ENCODE measurements at places on chromosomes 5 and 9.

- DNase-seq = peak; percentile 69
Measured at GRCh38 chr5:62284946-62285891, 20.8 kb upstream of the KIF2A start.

- DNase-seq = no peak
Measured at GRCh38 chr5:150149618-150150017, 6.0 kb downstream of the PDGFRB start.

DNA sequence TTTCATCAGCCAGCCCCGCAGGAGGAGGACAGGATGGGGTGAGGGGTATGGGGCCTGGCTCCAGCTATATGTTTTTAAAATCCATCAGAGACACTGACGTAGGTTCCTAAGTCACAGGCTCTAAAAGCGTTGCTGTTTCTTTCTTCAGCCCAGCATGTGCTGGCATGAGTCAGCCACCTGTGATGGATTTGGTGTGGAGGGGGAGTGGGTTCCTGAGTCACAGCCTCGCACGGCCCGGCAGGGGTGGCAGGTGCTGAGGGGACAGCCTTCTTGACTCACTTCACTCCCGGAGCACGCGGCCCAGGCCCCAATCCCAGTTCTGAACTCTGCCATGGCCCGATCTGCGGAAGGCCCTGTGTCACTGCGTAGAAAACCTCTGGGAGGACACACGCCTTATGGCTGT lies 38.8 kb upstream of the RPL26L1 start:
- DNase-seq = no peak

GRCh38 chr5:94402096-94402495 lies 216.3 kb downstream of the KIAA0825 start:
- no peak for DNase-seq

GRCh38 chr9:124660341-124660801 lies 110.7 kb downstream of the NR6A1 start:
- no peak for DNase-seq

DNA sequence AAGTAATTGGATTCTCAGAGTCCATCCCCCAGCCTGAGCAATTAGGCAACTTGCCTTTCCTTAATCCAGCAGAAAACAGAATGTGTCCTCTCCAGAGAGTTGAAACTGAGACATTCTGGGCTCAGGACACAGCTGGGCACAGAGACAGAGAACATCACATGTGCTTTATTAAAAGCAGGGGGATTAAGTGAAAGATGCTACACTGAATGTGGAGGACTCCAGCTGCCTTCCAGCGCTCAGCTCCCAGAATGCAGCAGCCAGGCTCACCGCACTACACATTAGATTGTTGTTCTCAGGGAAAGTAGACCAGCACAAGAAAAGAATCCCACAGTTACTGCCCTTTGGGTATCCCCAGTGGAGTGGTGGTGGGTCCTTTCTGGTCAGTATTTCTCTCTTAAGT lies 141.6 kb upstream of the IL12B start:
- no peak for DNase-seq

GRCh38 chr5:93607367-93608258 lies 24.6 kb downstream of the NR2F1 start:
- DNase-seq = peak; percentile 33
